ENCODE measurements at places on chromosomes 5 and 9. TPM values are rescaled to one million over a fixed set of nuclear protein-coding genes. Genes with fewer than 3 reads are reported as not detected.

LEAP2 gene
- 1.8 TPM for total RNA-seq

TAF9 gene
- 31.8 TPM for total RNA-seq

SLC6A18 gene
- not detected for total RNA-seq

DNA sequence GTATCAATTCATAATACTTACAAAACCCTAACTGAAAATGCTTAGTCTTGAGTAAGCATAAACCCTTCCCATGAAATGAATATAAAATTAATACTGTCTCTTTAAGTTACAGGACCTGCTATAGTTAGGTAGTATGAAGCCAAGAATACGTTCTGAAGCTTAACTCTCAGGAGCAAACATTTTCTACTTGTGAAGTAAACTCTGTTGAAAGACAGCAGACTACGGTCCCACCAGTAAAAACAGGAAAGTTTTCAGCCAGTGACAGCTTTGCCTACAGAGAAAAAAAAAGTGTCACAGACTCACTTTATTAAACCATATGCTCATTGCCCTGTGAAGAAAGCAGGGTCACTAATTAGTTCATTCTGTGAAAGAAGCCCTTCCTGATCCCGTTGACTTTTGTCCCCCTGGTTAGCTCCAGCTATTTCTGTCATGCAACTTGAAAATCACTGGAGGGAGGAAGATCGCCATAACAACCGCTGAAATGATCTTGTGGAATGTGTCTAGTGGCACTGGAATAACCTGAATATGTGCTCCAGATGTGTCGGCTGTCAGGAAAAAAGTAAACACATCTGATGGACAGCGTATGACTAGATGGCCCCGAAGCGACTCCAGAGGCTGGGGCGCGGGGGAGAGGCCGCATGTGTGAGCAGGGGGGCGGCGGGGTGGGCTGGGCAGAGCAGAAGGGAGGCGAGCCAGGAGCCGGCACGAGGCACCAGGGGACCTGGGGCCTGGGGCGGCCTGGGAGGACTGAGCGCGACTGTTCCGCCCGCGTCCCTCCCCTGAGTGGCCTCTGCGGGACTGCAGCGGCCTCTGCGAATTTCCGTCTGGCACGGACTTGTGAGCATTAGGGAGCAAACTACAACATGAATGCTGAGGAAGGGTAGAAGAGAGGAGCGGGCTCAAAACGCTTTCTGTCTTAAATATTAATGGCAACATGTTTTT, 41.9 kb downstream of the BNC2 start:
- peak; percentile 15 for DNase-seq

DNA sequence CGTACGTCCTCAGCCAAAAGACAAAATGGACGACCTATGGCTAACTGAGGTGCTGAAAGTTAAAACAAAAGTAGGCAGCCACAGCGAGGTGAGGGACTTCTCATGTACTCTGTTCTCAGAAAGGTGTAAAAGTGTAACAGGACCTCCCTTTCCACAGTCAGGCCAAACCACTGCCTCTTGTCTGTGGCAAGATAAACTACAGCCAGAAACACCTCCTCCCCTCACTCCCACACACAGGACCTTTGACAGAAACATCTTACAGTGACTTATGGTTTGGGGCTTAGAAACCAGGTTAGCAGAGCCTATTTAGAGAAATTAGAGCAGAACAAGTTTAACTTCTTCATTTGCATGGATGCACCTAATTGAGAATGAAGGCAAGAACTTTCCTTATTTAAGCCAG, 499.1 kb upstream of the GRIN3A start:
- DNase-seq = no peak

DNA sequence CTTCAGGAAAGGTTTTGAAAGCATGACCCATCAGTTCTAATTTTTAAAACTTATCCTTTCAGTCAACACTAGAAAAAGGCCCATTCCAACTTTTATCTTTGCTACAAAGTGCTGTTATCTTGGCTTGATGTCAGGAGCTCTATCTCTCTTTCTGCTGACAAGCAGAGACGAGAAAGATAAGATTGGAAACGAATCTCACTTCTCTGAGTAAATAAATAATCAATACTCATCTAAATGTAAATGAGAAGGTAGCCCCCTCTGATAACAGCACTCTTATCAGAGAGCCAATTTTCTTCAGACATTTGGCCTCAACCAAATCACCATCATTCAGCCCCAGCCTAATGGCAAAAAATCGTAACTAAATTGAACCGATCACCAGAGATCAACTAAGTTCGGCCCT, 191.7 kb downstream of the MAPKAP1 start:
- DNase-seq = no peak

GRCh38 chr9:37419204-37419603, 3.3 kb upstream of the GRHPR start:
- no peak for DNase-seq

DNA sequence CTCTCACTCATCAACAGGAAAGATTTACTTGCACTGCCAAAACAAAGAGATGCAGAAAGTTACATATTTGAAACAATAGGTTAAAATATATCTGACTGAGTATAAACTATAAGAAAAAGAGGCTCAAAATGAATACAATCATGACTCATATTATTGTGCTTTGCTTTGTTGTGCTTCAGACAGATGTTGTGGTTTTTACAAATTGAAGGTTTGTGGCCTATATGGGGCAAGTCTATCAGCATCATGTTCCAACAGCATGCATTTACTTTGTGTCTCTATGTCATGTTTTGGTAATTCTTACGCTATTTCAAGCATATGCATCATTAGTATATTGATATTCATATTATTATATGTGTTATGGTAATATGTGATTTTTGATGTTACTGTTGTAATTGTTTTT, 330.0 kb downstream of the PRR16 start:
- DNase-seq = no peak

GRCh38 chr5:181045316-181045715, 5.2 kb downstream of the BTNL9 start:
- no peak for DNase-seq

DNA sequence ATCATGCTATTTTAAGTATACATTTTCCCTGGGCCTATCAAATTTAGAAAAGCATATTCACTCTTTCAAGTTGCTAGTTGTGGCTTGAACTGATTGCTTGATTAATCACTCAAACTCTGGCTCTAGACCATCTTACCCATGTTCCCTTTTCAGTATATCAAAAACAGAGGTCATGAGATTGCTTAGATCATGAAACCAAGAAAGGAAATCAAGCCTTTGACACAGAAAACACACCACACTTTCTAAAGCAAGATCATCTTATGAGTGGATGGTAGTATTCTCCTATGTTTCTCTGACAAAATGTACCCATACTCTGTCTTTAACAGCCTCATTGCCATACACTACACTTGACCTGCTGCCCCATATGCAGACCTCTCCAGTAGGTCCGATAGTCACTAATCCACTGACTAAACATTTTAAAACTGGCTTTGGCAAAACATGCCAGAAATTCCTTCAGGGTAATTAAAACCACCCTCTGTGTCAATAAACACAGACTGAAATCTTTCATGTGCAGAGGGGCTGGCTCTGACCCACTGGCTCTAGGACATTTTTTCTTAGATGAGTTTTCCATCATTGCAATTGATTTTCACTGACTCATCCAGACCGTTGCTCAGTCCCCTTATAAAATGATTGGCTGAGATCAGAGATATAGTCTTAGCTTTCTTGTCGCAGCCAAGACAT, 18.2 kb downstream of the PPP2R2B start:
- no peak for DNase-seq

GRCh38 chr5:14265570-14265969, 122.4 kb downstream of the TRIO start:
- no peak for DNase-seq

- peak; percentile 42 for DNase-seq
Measured at GRCh38 chr5:147558826-147559225, 49.0 kb upstream of the DPYSL3 start.

All from tibial nerve (tissue), 4 donors.